ENCODE measurements at places on chromosomes 2 and 18.

GRCh38 chr2:176455816-176456291 is 186.6 kb downstream of the MTX2 start:
- no peak for DNase-seq

DNA sequence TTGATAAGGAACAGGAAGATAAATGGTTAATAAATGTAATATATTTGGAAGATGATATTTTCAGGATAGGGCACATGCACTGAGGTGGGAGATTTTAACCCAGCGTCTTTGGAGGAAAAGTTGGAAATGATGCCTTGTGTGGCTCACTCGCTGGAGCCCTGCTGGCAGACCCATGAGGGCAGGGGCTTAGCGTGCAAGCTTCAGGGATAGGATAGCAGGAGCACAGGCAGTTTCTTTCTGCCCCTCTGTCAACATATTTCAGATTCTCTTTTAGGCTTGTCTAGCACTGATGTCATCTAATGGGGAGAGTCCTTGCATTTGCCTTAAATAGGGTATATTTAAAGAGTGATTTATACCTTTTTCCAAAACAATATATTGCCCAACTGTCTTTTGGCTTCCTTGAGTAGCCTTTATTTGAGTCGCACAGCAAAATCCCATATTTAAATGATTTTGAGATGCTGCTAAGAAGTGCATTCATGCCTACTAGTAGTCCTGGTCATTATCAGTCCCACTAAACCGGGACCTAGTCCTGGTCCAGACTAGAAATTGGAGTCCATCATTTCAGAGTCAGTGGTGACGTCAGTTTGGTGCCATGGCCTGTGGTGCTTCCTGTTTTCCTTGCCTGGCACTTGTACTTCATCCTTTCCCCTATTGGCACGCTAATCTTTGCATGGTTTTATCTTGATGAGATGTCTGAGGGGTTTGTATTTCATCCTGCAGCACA is 45.8 kb downstream of the SH3RF3 start:
- no peak for DNase-seq

GRCh38 chr18:34734056-34734455 is 24.0 kb downstream of the DTNA start:
- no peak for DNase-seq

DNA sequence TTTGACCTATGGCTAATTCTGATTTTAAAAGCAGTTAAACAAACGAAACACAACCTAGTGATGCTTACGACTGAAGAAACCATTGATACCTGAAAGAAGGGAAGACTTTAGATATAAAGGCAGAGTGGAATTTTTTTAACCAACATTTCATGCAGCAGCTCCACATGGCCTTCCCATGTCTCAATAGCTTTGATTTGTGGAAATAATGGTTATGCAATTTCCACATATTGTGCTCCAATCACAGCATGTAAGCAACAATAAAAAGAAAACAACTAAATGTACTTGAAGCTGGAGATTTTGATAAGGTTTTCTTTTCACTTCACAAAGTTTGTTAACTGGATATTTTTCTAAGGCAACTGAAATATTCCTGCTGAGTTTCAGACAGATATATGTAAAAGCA is 82.0 kb upstream of the SLC39A10 start:
- DNase-seq = no peak

DNA sequence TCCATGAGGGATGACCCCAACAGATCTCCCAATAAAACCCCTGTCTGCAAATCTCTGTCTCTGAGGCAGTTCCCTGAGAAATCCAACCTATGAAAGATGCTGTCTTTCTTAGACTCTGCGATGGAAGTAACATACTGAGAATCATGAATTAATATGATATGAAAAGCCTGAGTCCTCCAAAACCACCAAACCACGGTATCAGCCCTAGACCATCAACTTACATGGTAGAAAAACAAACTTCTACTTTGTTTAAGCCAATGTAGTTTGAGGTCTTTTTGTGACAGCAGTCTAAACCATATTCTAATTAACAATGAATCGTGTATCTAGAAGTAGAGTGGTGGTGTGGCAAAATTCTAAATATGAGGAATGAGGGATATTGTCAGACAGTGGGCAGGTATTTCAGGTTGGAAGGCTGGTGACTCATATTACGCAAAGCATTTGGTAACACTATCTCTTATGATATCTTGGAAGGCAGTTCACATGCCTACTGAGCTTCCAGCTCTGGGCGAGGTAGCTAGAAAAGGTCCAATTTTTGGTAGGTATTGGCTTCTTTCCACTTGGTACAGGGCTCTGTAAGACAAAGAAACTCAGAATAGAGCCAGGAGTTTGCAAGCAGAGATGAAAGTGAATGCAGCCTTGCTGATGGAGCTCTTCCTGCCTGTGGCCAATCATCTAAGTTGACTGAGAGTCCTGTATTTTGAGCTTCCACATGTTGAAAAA is 215.8 kb downstream of the ZFP36L2 start:
- no peak for DNase-seq

DNA sequence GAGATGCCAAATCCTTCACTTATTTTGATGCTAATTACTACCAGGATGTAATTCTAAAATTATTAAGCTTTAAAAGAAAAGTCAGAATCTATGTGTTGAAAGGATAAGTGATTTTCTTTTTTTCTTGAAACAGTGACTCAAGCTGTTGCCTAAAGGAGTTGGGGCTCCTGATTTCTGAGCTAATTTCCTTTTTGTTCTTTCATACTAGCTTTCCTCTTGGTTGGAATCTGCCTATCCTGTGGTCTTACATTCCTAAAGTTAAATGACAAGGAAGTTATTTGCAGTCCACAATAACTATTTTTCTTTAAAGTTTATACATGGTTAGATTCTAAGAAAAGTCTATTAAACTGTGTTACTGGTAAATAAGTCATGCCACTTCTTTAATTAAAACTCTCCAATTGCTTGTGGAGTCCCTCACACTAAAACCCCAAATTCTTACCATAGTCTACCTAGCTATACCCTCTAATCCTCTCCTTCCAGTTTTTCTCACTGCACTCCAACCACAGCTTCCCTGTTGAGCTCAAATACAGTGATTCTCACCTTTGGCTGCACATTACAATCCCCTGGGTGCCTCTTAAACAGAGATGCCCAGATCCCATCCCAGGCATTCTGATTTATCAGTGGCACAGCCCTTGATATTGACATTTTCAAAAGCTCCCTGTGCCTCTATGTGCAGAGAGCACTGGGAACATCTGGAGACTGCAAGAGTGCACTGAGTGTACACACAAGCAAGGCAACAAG is 63.3 kb upstream of the EFEMP1 start:
- DNase-seq = no peak

DNA sequence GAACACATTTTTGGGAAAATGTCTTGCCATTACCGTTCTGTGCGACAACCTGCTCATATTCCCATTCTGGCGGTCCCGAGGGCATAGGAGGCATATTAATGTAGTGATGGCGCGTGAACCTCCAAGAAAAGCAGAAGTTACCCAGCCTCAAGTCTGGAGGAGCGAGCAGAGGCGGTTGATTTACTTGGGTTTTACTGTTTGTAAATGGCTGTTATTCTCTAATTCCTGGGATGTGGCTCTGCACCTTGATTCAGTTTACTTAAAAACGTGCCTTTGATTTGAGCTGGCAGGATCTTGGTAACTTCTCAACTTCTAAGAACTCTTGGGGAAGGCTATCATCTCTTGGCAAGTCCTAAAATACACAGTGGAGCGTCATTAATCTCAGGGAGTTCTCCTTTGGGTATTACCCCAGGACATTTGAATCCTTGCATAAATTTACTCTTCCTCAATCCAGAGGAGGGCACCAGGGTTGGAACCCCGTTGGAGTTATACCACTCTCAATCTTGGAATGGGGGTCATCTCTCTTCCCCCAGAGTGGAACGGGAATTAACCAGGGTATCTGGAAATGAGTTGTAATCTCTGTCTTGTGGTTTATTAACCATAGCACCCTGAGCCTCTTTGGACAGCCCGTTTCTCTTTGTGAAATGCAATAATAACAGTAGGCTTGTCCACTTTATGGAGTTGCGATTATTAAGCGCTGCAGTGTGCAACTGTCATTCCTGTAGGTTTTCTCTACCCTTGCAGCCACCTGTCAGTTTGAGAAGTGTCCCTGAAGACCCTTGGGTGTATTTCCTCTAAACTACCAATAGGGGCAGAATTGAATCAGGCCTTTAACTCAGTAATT is 2.1 kb downstream of the HK2 start:
- DNase-seq = no peak

Measured in putamen (tissue), 1 donor.